Cardiac septum (tissue), 1 donor: ENCODE measurements at places on chromosomes 11 and 22.

DNA sequence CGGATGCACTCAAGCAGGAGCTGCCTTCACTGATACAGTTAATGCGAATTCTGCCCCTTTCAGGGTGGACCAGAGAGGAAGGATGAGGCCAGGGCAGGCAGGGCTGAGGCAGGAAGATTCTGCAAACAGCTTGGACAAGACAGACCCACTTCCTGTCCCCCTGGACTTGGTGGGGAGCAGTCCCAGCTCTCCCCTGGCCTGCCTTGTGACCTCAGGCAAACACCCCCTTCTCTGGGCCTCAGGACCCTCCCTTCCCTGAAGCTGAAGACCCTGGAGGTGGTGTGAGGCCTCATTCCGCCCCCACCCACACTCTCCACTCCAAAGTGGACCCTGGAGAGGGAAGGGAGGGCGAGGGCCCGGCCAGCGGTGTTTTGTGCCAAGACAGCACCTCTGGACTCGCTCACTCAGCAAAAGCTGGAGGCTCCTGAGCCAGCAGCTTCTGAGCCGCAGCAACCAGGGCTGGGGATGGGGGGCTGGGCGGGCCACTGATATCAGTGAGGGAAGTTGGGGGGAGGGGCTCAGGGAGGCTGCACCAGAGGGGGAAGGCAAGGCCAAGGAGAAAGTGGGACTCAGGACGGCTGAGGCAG lies 8.5 kb downstream of the RAB3IL1 start:
- no peak for DNase-seq

DNA sequence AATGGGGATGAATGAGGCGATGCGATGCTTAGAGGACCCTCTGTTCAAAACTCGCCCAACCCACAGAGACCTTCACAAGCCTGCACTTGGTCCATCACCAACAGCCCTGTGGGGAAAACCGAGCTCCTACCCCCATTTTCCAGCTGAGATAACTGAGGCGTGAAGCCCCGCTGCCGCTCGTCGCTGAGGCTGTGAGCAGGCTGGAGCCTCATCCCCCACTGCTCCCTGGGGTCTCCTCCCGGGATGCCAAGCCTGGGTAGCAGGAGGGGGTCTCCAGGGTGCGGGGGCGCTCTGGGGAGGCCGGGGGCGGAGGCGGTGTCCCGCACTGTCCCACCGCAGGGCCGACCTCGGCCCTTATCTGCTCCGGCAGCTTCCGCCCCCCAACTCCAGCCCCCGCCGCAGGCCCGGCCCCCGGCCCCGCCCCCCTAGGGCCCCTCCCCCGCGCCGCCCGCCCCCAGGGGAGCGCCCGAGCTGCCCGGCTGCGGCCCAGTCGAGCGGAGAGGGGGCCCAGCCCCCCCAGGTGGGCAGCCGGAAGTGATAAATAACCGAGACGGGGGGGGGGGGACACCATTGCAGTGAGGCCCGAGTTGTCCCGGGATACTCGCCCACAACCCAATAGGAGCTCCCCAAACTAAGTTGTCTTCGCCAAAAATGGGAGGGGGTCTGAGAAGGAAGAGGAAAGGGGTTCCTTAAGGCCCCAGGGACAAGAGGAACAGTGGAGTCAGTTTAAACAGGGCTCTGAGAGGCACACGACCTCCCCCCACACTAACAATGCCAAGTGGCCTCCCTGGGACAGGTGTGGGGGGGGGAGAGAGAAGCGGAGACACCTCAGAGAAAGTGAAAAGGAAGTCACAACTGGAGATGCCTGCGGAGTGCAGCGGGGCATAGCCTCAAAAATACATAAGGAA lies 8.3 kb upstream of the SLC39A13 start:
- DNase-seq, result no peak

GRCh38 chr22:32827049-32827602 lies 25.6 kb downstream of the TIMP3 start:
- no peak for DNase-seq

- no peak for DNase-seq
These were observed 693.9 kb upstream of the CHORDC1 start for GRCh38 chr11:90916706-90917105.

DNA sequence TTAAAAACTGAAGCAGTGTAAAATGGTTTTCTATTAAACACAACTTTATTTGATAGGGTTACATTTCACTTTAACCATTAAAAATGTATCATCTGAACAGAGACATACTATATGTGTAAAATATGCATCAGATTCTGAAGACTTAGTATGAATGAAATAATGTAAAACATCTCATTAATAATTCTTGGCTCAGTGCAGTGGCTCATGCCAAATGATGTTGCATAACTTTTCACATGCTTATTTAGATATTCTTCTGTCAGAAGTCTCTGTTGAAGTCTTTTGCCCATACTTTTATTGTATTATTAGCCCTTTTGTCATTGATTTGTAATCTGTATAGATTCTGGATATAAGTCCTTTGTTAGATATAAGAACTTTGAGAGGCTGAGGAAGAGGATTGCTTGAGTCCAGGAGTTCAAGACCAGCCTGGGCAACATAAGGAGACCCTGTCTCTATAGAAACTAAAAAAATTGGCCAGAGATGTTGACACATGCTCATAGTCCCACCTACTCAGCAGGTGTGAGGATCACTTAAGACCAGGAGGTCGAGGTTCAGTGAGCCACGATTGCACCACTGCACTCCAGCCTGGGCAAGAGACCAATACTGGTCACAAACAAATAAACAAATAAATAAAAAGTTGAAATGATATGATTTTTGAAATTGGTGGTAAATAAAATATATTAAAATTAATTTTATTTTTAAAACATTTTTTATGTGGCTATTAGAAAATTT lies 73.8 kb upstream of the PARVA start:
- DNase-seq, result no peak

- no peak for DNase-seq
These were observed 7.3 kb upstream of the OR52W1 start for GRCh38 chr11:6191742-6192141.
